ENCODE measurements at places on chromosomes 7 and 10.

- no peak for DNase-seq
Observed at GRCh38 chr7:118111347-118111746, 72.6 kb upstream of the LSM8 start.

GRCh38 chr10:126203746-126204145, 184.5 kb downstream of the ADAM12 start:
- DNase-seq: no peak

- peak; percentile 5 for DNase-seq
Observed at GRCh38 chr10:28533571-28534304, 820 bp downstream of the WAC start.

DNA sequence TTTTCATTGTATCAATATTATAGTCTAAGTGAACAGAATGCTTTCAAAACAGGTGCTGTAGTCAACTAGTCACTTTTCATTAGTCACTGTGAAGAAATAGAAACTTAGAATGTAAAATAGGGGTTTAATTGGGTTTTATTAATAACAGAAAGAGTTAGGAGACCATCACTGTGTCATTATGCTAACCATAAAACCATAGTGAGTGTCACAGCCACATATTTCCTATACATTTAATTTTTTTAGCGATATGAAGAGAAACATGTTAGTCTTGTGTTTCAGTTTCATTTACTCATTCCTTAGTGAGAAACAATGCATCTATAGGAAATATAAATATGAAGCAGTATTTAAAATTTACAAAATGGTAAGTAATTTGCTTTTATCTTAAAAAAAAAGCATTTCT, 22.2 kb downstream of the SPAG6 start:
- no peak for DNase-seq
